ENCODE measurements at places on chromosomes 4 and X.

DNA sequence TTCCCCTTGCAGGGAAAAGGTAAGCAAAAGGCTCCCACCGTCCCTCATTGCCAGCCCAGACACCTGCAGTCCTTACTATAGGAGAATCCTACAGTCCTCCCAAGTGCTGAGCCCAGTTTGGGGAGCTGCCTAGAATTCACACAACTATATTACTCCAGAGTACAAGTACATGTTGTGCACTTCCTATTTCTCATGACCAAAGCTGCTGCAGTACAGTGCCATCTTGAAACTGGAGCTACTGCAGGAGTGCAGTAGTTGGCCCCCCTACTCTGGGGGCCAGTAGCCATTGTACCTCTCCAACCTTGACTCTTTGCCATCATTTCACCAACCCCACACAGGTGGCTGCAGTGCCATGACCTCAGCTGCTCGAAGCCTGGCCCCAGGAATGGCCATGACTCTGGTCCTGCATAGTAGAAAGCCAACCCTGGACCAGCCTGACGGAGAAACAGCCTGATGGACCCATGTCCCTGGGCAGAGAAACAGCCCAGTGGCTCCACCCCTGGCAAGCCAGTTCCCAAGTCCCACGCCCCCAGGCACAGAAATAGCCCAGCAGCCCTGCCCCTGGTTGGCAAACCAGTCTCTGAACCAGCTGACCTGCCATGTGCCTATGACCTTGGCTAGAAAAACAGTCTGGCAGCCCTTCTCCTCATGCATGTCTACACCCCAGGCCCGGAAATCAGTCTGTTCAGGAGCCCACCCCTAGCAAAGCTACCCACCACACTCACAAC, 51.9 kb downstream of the PHKA1 start:
- no peak for DNase-seq

DNA sequence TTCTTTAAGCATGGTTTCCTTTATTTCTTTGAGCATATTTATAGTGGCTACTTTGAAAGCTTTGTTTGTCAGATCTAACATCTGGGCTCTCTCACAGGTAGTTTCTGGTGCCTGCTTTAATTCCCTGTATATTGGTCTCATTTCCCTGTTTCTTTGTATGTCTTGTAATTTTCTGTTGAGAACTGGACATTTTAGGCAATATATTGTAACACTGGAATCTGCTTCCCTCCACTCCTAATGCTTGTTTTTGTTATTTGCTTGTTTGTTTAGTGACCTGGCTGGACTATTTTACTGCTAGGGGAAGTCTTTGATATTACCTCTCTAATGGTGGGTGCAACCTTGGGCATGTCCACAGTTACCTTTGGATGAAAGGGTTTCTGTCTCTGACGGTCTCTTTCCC, 25.0 kb downstream of the BMPR1B start:
- no peak for DNase-seq

DNA sequence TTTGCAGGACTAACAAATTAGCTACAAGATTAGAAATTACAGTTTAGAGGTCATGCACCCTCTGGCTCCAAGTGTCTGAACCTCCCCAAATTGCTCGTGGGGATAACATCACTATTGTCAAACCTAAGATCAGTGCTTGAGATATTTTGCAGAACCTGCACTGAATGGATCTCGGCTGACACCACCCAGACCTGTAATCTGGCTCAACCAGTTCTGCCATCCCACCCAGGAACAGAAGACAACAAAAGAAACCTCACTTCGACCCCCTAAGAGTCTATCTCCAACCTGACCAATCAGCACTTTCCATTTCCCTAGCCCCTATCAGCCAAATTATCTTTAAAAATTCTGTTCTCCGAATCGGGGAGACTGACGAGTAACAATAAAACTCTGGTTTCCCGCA, 318.7 kb downstream of the NAP1L3 start:
- DNase-seq = no peak

DNA sequence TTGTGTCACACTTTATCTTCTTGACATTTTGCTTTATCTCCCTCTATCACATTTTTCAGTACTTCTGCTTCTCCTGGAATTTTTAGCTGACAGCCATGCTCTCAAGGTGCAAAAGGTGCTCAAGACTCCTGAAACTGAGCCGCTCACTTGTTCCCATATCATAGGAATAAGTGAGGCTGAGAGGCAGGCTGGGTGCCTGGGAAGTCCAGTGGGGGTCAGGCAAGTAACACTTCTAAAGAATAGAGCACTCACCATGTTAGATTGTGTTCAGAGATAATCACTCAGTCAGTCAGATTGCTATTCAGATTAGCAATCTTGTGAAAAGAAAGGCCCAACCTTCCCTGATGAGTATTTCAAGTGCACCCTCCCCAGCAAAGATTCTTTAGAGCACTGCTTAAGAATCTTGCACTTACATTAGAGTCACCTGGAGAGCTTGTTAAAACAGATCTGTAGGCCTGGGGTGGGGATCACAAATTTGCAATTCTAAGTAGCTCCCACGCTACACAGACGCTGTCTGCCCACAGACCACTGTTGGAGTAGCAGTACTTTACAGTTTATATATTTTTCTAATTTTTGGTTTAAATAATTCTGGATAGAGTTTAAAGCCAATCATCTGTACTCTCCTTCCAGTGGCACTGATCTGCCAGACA, 23.1 kb upstream of the LRAT start:
- no peak for DNase-seq

DNA sequence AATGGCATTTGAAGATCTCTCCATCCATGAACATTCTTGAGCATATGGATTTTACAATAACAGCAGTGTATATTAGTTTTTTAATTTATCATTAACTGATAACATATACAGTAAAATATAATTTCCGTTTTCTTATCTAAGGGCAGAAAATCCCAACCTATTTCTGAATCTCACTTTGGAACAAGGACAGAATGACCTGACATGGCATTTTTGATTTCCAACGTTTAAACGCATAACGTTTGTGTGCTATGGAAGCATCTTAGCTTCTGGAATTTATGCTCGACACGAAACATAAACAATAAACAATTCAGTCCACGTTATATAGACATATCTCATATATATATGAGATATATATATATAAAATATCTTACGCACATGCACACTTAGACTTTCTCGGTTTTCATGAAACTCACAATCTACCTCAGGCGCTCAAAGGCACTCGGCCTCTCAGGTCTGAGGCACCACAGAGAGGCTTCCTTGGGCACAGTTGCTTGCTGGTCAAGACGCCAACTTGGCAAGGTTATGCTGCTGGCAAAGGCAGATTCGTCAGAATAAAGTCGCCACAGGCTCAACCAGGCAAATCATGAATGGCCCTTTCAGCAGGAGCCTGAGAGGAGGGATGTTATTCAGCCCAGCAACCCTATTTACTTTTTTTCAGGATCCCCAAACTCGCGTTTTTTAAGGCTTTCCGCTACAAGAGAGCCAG, 1.0 kb upstream of the UGT8 start:
- no peak for DNase-seq

DNA sequence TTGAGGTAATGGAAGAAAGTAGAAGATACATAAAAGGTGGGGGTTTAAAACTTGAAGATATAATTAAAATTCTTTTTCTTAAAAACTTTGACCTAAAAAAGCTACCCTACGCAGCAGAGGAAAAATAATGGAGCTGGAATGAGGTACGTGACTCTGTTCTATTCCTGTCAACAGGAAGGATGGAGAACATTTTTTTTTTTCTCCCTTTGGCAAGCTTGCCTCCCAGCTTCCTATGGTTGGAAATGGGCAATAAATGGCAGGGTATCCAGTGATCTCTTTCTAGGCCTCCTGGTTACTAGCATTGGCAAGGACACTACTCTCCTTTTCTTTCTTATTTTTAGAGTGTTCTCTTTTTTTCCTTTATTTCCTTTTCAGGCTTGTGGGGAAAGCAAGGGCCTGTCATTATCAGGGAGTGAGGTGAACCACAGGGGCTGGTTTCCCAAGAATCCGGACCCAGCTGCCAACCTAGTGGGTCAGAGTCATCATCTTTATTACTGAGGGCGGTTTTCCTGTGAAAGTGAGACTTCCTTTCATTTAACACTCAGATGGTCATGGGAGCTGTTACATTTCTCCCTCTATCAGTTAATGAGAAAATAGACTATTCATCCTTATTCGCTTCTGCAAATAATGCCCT, 224.6 kb downstream of the SPRY1 start:
- DNase-seq = no peak

DNA sequence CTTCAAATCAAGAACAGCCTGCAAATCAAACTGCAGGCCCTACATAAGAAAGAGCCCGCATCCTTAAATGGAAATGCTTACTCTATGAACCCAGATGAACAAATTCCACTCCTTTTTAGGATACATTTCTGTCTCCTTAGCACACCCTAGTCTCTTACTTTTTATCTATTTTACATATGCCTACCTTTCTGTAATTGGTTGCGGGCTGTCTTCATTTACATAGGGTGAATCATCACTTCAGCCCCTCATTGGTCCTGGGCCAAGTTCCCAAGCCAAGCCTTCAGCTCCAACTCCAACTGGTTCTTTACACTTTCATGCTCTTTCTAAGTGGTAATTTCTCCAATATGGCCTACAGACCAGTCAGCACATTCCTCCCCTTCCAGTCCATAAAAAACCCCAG, 219.3 kb downstream of the TRAM1L1 start:
- DNase-seq = no peak

DNA sequence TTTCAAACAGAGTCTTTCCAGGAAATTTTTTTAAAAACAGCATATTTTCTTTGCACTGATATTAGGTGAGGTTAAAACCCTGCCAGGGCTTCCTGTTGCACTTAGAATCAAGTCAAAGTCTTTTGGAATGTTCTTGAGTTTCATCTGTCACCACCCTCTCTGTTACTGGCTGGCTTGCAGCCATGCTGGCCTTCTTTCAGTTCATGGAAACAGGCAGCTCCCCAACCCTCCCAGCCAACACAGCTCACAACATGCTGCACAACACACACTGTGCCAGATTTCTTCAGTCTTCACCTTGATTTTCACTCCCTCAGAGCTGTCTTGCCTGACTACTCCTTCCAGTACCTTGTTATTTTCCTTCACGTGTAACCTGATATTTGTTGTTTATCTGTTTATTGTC, 129.5 kb downstream of the KCNIP4 start:
- DNase-seq = no peak

- no peak for DNase-seq
Observed at GRCh38 chrX:132757066-132757623, 201.3 kb downstream of the HS6ST2 start.

DNA sequence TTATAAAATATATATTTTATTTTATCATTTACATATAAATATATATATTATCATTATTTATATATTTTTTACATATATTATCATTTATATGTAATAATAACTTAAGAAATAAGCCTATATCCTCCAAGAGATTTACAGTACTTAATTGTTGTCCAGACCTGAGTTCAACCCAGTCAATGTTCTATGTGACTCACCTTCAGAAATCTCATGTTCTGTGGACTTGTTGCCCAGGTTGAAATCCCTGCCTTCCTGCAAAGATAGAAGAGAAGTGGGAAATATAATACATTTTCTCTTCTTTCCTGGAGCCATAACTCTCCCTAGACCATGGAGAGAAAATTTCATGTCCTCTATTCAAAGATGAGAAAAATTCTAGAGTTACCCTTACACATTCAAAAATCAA, 247.3 kb downstream of the PARM1 start:
- DNase-seq = no peak

- DNase-seq = no peak
Observed at GRCh38 chrX:23999671-24000070, 27.3 kb downstream of the KLHL15 start.

DNA sequence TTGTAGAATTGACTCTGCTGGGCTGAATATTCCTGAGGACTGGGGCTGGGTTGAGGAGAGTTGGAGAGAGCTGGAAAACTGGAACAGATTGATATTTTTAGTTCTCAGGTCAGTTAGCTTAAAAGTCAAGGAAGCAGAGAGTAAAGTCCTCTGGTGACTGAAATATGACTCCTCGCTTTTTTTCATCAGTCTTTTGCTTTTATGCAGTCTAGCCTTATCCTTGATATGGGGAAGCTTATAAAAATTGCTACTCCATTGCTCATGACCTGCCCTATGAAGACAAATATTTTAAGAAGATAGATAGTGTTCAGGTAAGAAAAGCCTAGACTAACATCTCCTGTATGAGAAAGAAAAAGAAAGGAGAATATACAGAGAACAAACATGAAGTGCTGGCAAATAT, 152.7 kb downstream of the C4orf33 start:
- no peak for DNase-seq

Data from NCI-H1417 treated with DMSO at 0.1 percent for 48 hours (cell line).